ENCODE measurements at places on chromosomes 5 and 9. TPM values are rescaled to one million over a fixed set of nuclear protein-coding genes. Genes with fewer than 3 reads are reported as not detected.

DNA sequence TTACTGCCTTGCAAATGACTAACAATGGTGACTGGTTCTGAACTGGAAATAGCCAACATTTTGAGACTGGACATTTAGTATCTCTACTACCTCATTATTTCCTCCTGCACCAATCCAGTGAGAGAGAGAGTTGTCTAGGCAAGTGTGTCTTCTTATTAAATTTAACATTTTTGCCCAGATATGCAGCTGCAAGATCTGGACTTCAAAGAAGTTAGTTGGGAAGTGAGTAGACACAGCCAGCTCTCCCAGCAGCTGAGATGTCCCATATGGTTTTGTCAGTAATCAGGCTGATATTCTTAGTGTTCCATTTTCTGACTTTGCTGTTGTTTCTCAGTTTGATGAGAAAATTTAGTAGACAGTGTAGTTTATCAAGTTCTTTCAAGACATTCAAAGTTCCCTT is 1778.8 kb upstream of the CDH6 start:
- no peak for DNase-seq

- DNase-seq, result no peak
Observed at GRCh38 chr9:125416517-125416916, 154.9 kb downstream of the GAPVD1 start.

TEX48 gene
- polyA plus RNA-seq, result not detected

CDHR2 gene
- 15.0 TPM for polyA plus RNA-seq

- DNase-seq, result no peak
Observed at GRCh38 chr9:36950389-36950788, 83.7 kb downstream of the PAX5 start.

IRX1 gene
- polyA plus RNA-seq, result 42.2 TPM

DNA sequence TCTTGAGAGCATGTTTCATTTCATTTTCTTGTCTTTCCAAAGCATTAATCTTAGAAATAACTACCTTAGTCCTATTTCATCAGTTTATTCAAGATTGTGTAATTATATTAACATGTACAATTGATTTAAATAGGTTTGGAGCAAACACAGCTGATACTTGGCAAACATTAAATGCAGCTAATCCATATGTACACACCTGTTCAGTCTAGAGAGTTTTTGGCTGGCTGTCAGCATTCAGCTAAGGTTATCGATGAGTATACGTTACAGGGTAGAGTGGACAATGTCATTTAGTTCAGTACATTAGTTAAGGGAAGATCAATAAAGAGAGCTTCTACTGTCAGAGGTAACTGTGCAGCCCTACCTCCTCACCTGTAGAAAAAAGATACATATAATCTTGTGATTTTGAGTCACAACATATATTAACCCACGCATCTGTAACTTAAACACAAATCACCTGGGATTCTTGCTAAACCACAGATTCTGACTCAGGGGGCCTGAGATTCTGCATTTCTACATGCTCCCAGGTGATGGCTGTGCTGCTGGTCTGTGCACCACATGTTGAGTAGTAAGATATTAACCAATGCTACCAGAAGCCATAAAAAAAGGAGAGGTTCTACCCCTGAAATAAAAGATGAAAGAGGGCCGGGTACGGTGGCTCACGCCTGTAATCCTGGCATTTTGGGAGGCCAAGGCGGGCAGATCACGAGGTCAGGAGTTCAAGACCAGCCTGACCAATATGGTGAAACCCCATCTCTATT is 34.1 kb upstream of the PCA3 start:
- no peak for DNase-seq

DNA sequence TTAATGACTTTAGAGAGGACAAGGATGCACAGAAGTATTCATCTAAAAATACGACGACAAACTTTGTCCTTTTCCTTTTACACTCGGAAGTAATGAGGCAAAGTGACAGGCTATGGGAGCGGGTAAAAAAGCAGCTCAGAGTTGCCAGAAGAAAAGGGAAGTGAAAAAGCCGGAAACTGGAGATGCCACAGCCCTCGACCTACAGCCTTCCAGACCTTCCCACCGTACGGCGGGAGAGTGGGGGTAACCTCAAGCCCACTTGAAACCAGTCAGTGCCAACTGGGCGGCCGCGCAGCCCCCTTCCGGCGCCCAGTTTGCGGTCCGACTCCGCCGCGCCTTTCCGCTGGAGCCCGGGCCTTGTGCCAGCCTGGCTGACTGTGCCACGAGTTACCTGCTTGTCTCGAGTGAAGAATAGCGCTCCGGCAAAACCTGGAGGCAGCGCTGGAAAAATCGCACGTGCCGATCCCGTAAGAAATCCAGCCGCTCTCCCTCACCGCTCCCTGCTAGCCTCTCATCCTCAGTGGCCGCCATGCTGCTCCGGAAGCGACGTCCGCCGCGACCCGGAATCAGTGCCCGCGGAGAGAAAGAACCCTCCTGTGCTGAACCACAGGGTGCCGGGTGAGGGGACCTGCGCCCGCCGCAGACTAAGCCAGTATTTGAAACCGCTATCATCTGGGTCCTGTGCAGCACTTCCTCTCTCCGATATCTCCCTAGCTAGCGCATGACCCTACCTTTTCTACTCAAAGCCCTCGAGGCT is at the start of gene PGGT1B:
Gene PGGT1B (minus strand): TSS at position 557 of the 757 bp plus-strand sequence. CDS start 26 bp downstream, at position 531.
- DNase-seq, result peak; percentile 38

NSA2 gene
- 294 TPM for polyA plus RNA-seq

DNA sequence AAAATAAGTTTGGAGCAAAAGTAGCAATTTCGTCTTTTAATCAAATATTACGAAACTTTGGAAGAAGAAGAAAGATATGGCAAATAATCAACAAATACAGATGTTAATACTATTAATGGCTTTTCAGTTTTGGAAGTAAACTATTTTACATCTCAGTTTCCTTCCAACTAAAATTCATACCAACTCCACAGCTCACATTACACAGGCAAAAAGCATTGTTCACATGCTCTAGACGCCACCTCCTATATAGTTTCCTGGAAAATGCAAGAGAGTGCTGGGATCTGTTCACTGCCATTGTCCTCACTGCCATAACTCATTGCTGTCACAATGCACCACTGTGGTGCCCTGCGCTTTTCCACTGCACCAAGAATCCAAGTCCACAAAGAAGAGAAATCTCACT is 149.0 kb upstream of the FTMT start:
- no peak for DNase-seq

GRCh38 chr5:112202694-112203093 is 216.4 kb downstream of the EPB41L4A start:
- no peak for DNase-seq

ANKS6 gene
- polyA plus RNA-seq, result 33.2 TPM

DNA sequence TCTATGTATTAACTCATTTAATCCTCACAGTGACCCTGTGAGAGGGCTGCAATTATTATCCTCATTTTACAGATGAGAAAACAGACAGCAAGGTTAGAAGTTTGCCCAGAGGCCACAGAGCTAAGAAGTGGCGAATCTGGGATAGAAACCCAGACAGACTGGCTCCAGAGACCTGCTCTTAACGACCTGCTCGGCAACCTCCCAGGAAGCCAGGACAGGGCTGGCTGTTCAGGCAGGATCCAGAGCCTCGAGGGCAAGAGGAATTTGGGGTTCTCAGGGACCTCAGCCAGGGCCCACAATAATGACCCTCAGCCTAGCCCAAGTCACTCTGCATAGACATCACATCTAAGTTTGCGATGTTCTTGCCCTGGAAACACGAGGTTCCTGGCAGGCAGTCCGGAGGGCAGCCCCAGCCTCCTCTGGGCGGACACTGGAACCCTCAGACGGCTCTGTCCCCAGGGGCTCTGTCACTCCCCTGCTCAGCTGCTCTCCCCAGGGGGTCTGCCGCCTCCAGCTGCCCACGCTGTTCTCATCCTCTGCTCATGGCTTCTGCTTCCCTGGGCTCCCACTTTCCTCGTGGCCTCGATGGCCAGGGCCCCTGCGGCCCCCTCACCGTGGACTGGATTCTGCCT is 138.5 kb upstream of the ERCC6L2 start:
- no peak for DNase-seq

PHYHD1 gene
- 64.1 TPM for polyA plus RNA-seq

DNA sequence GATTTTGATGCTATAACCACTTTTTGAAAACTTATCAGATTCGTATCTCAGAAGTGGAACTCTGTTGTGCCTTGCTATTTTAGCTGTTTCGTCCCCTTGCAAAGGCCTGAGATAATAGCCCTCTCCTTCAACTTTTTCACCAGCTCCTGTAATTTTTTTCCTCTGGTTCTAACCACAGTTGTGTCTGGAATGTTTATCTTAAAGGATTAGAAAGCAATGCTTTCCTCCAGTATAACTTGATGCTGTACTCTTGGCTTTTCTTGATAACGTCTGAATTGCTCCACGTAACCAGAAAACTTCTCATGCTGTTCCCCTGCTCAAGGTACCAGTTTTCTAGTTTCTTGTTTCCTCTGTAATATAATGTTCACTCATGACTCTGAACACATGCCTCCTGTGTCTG is 209.4 kb downstream of the DTWD2 start:
- DNase-seq, result no peak

SLC6A18 gene
- 1.3 TPM for polyA plus RNA-seq

GRCh38 chr5:129135633-129136032 is 41.1 kb downstream of the ISOC1 start:
- no peak for DNase-seq

All from left renal cortex interstitium (tissue), 4 donors.